ENCODE measurements at places on chromosomes 3 and 15. TPM values are rescaled to one million over a fixed set of nuclear protein-coding genes. Genes with fewer than 3 reads are reported as not detected.

Gene LYZL4
- not detected for total RNA-seq

Gene CLEC3B
- total RNA-seq, result 12.9 TPM

Gene ITGA11
- 0.27 TPM for total RNA-seq

Gene AKAP13
- 163 TPM for total RNA-seq

Gene ISLR
- total RNA-seq, result not detected

Gene C3orf62
- 3.2 TPM for total RNA-seq

Gene THBS1
- total RNA-seq, result 16.2 TPM

Gene GUCA1C
- total RNA-seq, result not detected

Gene HOMER2
- total RNA-seq, result 14.8 TPM

Gene C3orf49
- not detected for total RNA-seq

Gene EIF1B
- 11.8 TPM for total RNA-seq

Gene XRN1
- 19.7 TPM for total RNA-seq

Gene PCSK6
- total RNA-seq, result 0.54 TPM

Gene PLA2G4E
- not detected for total RNA-seq

Gene COL6A5
- total RNA-seq, result 0.54 TPM

All from hematopoietic multipotent progenitor cell (in vitro differentiated cells).